ENCODE measurements at places on chromosomes 7 and 10.

DNA sequence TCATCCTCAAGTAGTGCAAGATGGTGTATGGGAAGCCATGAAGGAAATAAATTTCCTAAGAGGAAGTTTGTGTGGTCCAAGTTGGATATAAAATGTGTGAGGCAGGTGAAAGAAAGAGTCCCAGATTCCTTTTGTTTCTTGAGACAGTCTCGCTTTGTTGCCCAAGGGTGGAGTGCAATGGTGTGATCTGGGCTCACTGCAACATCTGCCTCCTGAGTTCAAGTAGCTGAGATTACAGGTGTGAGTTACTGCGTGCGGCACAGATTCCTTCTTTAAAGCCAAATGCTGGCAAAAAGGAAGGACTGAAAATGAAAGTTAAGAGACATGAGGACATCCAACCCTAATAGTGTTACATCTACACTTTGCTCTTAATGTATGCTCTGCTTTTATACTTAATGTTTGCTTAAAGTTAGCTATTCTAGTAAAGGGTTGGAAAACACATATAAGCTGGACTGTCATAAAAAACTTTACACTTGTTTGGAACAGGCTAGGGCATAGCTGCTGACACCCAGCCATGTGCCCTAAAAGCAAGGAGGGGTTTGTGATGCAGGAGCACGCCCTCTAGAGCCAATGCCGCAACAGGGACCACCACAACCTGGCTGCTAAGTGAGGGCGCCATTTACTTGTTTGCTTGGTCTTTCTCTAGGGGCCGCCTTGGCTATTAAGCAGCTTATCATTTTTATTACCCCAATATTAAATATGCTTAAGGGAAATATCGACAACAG lies 34.5 kb downstream of the CLEC2L start:
- DNase-seq, result no peak

- no peak for DNase-seq
These were observed 28.6 kb downstream of the PARD3 start for GRCh38 chr10:34786464-34786863.

DNA sequence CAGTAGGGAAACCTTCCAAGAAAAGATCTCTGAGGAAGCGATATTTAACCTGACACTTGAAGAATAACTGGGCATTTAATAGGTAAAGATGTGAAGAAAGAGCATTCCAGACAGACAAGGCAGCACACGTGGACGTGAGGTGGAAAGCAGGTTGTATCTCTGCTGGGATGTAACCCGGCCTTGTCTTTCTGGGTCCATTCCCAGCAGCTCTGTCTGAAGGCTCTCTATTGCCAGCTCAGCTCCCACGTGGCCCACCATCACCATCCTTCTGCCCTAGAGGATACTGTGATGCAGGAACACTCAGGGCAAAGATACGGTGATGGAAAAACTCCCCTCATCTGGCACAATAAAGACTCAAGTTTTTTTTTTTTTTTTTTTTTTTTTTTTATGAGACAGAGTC lies 137.7 kb downstream of the RSU1 start:
- no peak for DNase-seq

- peak; percentile 62 for DNase-seq
These were observed 148.9 kb downstream of the ARID5B start for GRCh38 chr10:62050346-62050892.

DNA sequence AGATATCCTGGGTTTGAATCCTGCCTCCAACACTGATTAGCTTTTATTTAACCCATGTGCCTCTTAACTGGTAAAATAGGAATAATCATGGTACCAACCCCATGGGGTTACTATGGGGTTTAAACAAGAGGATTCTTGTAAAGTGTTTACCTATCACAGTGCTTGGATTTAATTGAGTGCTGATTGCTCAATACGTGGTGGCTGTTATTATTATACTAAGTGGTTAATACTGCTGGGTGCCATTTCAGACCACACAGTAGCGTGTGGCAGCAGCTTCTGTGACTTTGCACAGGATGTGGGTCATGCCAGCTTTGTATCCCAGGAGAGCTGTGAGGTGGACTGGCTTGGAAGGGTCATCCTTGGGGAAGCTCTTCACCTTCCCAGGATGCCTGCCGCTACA lies 177.2 kb downstream of the SEC23IP start:
- no peak for DNase-seq

DNA sequence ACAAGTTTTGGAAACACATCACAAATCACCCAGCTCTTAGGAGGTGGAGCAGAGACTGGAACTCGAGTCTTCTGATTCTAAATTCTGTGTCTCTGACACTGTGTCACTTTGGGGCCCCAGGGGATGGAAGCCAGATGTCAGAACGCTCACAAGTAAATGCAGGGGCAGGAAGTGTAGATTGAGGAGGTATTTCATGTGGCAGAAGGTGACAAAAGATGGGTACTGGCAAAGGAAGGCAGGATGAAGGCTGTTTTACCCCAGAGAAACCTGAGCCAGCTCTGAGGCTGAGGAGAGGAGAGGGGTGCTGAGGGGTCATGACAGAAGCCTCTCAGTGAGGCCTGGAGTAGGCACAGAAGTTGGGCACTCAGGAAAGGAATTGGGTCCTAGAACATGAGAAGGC lies 6.0 kb upstream of the PURB start:
- no peak for DNase-seq

DNA sequence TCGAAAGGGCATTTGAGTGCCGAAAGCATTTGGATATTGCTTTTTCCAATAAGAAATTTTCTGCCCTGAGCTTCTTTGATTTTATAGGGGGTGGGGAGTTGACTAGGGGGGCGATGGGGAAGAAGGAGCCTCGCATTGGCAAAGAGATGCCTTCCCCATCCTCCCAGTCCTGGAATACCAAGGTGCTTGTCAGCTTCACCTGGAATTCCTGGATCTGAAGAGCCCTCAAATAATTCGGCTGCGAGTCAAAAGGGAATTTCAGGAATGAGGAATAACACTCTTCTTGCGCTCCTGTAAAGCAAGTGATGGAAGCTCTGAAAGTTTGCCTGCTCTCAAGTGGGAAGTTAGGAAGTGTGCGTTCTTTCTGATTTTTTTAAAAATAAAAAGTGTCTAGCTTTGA lies 7.3 kb downstream of the NXPH1 start:
- DNase-seq, result no peak

DNA sequence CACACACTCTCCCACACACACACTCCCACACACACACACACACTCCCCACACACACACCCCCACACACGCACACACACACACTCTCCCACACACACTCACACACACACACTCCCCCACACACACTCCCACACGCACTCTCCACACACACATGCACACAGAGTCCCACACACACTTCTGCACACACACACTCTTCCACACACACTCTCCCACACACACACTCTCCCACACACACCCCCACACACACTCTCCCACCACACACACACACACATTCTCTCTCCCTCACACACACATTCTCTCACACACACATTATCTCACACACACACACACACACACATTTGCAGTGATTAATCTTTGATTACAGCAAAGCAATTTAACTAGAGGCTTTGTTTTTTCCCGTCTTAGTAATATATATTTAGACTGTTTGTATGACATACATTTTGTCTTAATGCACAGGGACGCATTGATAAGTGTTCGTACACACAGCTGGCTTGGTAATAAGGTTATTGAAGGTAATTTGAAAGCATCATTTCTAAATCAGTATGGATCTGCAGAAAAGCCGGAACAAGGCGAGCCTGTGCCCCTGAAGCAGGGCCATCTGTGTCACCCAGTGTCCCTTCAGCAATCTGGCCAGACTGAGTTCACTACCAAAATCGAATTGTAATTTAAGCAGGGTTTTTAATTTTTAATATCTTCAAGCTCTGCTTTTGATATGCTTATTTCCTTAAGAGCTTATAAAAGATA lies 69.9 kb upstream of the SH2B2 start:
- no peak for DNase-seq

GRCh38 chr7:141534757-141535737 lies 16.2 kb upstream of the AGK start:
- DNase-seq, result no peak

- no peak for DNase-seq
These were observed 39.5 kb downstream of the ERCC6 start for GRCh38 chr10:49499305-49499851.

DNA sequence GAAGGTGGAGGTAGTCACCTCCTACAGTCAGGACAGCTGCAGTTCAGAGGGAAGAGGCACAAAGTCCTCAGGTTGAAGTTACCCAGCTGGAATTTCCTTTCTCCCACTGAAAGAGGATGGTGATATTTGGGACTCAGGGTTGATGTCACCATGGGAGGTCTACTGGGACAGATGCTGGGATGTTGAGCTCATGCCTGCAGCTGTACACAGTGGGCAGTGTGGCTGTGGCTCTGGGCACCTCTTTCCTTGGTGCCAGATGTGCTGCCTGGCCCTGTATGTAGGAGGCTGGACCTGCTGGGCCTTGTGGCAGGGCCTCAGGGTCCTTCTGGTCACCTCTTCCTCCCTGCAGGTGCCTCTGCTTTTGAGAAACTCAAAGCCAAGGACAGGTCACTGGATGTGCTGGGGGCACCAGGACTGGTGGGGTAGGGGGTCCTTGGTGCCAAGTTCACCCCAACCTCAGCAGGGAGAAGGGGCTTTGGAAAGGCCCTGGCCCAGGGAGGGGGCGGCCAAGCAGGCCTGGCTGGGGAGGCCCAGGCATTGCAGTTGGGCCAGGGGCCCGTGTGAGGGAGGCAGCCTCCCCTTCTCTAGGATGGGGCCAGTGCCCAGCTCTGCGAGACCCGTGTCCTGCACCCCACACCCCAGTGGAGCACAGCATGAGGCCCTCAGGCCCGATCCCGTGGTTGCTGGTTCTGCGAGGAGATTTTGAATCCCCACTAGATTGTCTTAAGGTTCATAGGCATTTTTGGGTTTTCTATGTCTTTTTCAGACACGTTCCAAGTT lies 103.1 kb downstream of the BMS1 start:
- no peak for DNase-seq

DNA sequence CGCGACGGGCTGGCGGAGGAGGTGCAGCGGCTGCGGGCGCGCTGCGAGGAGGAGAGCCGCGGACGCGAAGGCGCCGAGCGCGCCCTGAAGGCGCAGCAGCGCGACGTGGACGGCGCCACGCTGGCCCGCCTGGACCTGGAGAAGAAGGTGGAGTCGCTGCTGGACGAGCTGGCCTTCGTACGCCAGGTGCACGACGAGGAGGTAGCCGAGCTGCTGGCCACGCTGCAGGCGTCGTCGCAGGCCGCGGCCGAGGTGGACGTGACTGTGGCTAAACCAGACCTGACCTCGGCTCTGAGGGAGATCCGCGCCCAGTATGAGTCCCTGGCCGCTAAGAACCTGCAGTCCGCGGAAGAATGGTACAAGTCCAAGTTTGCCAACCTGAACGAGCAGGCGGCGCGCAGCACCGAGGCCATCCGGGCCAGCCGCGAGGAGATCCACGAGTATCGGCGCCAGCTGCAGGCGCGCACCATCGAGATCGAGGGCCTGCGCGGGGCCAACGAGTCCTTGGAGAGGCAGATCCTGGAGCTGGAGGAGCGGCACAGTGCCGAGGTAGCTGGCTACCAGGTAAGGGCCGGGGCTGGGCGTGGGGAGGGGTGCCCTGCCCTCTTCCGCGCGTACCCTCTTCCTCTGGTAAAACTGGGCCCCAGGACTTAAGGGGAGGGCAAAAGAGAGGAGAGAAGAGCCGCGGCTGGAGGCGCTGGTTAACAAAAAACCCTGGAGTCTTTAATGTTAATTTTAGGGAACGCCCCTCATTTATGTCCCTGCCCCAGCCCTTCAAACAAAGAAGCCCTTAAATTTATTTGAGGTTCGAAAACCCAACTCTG lies 987 bp downstream of the INA start:
- DNase-seq, result no peak

GRCh38 chr10:50563906-50564305 lies 59.9 kb downstream of the SGMS1 start:
- no peak for DNase-seq

DNA sequence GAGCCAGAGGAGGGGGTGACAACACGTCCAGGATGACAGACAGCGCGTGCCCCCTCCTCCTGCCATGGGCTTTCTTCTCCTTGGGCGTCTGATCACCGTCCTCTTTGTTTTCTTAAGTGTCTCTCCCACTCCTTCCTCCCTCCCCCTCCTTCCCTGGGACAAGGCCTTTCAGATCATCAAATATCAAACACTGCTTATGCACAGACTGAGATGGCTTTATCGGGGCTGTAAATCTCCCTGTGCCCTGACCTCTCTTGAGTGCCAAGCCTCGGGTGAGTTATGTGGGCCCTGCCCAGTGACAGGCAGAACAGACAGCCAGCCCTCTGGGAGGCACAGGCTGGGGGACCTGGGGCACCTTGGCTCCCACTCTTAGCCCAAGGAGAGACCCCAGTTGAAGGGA lies 116.4 kb downstream of the C10orf105 start:
- no peak for DNase-seq

DNA sequence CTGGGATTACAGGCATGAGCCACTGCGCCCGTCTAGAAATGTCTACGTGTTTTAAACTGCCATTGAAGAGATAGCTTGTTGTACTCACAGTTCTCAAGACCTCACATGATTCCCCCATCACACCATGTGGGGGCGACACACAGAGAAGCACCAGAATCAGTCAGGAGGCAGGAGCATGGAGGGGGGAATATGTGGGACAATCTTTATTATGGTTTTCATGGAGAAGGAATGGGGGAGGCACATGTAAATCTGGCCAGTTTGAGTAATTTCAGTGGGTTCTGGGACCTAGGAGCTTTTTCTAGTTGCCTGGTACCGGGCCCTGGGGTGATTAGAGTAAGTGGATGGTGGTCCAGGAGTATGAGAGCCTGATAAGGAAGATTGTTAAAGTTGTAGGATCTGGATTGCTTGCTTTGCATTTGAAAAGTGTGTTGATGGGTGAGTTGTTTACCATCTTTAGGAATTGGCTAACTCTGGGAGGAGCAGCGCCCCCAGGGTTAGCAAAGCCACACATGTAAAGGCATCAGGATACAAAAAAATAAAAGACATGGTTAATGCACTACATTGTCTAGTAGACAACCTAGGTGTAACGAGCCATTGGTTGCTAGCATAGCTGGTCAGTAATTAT lies 85.4 kb upstream of the SLC13A1 start:
- no peak for DNase-seq

DNA sequence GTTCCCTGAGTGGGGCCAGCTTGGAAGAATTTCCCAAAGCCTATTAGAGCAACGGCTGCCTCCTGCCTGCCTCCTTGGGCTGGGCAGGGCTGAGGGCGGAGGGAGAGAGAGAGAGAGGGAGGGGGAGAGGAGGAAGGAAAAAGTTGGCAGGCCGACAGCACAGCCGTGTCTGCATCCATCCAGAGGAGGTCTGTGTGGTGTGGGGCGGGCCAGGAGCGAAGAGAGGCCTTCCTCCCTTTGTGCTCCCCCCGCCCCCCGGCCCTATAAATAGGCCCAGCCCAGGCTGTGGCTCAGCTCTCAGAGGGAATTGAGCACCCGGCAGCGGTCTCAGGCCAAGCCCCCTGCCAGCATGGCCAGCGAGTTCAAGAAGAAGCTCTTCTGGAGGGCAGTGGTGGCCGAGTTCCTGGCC lies at the start of gene AQP1:
Gene AQP1 (plus strand): TSS at position 293 of the 409 bp plus-strand sequence. CDS start 57 bp downstream, at position 350.
- no peak for DNase-seq

- DNase-seq, result no peak
These were observed 1250.9 kb upstream of the CELF2 start for GRCh38 chr10:9766762-9767161.

DNA sequence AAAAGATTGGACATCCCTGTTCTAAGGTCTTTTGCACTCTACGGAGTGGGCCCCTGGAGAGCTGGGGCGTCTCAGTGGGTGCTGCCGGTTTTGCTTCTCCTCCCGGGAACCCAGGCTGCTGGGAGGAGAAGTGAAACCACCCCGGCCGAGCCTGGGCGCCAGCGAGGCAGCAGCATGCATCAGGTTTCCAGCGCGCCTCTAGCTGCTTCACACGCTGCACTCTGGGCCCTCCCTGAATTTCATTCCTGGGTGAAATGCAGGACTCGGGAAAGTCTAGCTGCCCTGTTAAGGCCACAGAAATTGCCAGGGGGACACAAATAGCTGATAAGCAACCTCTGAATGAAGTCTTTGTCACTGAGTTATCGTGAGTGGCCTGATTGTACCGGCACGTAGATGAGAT lies 127.4 kb downstream of the TRRAP start:
- DNase-seq, result no peak

Measured in MM.1S (cell line).